ENCODE measurements at places on chromosomes 4 and X.

DNA sequence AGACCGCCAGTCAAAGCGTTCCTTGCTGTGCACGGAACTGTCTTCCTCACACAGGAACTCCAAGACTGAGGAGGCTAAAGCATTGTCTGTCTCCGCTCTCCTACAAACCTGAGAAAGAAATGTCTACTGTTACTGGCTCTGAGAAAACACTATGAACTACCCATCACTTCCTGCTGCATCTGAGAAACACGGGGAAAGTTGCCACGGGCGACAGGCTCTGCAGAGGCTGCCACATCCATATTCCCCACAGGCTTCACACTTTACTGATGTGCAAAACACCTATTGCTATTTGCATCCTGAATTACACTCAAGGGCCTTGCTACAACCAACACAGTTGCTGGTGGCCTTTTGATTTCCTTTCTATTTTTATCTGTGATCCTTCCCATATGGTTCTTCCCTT lies 59.0 kb downstream of the AFAP1 start:
- no peak for DNase-seq

GRCh38 chrX:127085939-127086338 lies 266.4 kb downstream of the PRR32 start:
- DNase-seq, result no peak

DNA sequence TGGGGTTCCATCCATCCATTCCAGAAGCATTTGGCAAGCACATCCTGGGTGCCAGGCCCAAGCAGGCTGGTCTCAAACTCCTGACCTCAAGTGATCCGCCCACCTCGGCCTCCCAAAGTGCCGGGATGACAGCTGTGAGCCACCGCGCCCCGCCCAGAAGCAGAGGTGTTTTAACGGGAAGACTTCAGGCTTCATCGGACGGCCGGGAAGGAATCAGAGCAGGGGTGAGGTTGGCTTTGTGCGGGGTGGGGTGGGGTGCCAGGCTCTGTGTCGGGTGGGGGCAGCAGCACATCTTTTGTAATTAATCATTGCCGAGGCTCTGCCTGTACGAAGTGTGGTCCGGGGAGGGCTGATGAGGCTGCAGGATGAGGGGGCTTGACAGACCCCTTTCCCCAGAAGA lies 5.1 kb upstream of the SLC25A6 start:
- no peak for DNase-seq

DNA sequence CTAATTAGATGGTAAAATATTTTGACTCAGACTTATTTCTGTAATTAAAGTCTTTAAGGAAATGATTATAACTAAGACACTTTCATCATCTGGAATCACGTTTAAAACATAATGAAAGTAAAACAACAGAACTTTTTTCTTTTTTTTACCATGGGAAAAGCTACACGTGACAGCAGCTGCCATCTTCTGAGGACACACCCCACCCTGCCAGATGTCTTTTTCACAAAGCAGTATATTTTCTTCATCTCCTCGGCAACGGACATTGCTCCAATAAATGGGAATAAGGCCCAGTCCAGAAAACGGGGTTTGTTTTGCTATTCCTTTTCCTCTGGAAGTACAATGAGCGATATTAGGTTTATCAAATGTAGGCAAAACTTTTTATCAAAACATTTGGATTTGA lies 17.5 kb downstream of the PRSS12 start:
- no peak for DNase-seq

- DNase-seq, result no peak
Measured at GRCh38 chrX:31366041-31366440, 294.2 kb upstream of the FTHL17 start.

DNA sequence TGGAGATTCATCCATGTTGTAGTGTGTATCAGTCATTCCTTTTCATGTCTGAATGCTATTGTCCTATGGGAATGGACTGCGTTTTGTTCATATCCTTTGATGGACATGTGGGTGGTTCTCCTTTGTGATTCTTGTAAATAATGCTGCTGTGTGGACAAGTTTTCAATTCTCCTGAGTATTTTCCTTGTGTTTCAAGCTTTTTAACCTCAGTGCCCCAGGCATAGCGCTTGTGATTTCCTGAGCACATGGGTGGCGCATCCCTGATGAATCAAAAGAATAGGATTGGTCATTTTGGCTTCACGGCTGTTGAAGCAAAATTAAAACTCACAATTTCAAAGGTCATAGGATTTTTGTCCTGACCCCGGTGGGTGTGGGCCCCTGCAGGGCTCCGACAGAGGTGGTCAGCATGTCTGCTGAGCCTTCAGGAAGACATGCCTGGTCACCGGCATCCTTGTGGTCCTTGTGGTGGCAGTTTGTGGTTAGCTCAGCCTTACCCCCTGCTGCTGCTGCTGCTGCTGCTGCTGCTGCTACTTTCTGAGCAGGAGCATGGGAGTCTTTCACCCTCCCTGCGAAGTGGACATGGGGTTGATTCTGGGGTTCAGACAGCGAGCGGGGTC lies 30.0 kb downstream of the SHROOM2 start:
- DNase-seq, result no peak

All from activated CD8-positive, alpha-beta memory T cell treated with anti-CD3 and anti-CD28 coated beads for 48 hours (primary cell).